NCI-H187 treated with DMSO at 0.1 percent for 48 hours (cell line): ENCODE measurements at places on chromosomes 3 and 15.

- DNase-seq, result no peak
Observed at GRCh38 chr15:79321876-79322275, 11.0 kb downstream of the TMED3 start.

DNA sequence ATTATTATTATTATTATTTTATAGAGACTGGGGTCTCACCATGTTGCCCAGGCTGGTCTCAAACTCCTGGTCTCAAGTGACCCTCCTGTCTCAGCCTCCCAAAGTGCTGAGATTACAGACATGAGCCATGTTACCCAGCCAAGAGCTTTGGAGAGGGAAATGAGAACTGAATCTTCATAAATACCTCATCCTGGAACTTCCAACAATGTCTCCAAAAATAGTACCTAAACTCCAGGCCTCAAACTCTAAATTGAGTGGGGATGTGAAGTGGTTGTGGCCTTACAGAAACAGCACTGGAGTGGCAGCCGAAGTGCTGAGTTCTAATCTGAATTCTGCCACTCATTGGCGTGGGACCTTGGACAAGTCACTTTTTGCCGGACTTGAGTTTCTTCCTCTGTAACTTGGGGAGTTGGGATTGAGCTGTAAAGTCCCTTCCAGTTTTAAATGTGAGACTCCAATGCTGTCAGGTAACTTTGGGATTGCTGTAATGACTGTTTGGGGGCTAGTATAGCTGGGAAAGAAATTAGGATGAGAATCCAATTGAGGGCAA is 10.0 kb upstream of the SRP14 start:
- DNase-seq, result no peak

DNA sequence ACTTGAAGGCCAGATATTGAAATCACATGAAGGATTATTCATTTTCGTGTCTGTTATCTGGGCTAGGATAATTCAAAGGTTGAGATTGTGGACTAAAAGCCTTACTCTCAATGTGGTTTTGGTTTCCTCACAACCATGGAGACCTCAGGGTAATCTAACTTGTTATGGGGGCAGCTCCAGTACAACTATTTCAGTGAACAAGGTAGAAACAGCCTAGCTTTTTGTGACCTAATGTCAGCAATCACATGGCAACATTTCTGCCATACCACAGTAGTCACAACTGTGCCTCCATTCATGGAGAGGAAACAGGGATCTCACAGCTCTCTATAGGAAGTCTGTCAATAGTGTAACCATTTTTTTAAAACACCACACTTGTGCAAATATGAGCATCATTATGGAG is 62.4 kb upstream of the RARB start:
- DNase-seq, result no peak

DNA sequence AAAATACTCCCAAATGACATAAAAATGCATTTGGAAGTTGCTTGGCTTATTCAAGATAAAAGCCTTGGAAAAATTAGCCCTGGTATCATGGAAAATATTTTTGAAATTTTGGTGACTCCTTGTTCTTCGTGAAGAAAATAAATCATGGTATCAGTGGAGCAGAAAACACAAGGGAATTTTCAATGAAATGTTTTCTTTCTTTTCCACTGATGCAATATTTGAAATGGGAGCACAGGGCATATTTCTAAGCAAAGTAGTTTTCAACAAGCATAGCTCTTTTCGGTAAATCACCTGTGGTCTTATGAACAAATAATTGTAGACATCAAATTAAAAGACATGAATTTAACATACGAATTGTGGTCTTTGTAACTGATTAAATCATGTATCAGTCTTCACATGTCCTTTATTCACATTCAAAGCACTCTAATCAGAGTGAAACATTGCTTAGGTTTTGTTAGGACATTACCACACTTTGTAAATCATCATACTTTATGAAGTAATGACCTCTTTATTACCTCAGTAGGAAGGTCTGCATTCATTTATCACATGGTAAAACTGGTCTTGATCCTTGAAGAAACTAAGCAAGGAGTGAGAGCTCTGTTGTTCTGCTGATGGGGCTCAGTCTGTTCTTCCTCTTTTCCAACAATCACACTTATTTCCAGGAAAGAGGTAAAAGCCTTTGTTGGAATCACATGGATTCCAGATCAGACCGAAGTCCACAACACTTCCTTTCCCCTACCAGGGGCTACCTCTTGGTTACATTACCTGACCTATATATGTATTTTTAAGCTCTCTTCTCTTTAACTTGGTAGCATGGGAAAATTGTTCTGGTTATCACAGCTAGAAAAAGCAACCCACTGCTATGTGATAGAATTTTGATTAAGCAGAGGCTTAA is 413.5 kb upstream of the THBS1 start:
- DNase-seq, result no peak

DNA sequence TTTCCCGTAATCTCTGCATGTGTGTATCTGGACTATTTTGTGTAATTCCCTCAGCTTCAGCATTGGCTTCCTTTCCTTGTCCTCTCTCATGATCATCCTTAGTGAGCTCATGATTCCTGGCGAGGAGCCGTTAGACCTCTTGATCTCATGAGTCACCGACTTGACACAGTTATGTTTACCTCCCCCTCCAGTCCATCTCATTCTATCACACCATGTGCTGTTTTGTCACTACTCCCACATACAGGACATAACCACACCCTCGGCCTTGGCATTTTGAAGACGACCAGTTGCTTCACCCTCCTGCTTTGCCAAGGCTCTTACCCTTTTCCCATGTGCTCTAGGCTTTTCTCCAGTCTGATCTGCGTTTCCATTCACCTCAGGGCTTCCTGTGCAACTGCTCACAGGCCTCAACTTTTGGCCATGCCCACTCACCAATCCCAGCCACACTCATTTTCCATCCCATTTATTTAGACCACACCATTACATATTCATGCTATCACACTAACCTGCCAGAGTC is 41.5 kb downstream of the CP start:
- DNase-seq, result no peak

- DNase-seq, result no peak
Observed at GRCh38 chr15:63037976-63038720, 4.4 kb upstream of the TPM1 start.

- DNase-seq, result no peak
Observed at GRCh38 chr3:25781758-25782594, 1.3 kb downstream of the NGLY1 start.

DNA sequence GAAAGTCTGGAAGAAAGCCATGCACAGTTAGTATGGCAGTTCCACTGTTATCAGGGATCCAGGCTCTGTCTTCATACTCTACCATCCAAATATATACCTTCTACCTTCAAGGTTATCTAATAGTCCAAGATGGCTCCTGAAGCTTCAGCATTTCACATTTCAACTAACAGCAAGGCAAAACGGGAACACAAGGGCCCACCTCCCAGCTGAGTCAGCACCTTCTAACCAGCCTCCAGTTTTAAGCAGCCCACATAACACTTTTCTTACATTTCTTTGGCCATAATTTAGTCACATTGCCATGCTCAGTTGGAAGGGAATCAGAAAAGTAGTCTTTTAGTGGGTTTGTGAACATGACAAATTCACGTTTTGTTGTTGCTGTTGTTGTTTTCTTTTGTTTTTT is 15.4 kb upstream of the MSL2 start:
- no peak for DNase-seq

DNA sequence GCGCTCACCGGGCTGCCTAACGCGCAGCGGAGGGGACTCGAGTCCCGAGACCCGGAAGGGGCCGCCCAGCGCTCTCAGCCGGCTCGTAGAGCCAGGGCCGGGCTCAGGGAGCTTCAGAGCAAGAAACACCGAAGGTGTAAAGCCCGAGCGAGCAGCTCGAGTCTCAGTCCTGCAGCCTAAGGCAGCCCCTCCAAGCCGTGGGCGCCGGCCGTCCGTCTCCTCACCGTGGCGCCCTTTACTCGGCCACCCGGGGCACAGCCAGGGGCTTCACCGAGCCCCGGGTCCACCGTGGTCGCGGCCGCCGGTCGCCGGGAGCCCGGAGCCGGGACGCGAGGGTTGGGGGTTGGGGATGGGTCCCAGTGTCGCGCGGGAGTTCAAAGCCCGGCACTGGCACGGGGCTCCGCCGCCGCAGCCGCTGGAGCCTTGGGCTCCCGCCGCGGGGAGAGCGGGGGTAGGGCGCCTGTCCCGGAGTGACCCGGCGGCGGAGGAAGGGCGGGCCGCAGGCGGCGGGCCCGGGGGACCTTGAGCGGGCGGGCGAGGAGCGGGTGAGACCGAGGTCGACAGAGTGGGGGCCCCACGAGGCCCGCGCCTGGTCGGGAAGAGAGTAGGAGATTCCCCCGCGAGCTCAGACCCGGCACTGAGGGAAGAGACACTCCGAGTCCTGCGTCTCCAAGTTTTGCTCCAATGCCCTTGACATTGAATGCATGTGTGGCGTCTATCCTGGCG is 26.9 kb upstream of the THRB start:
- no peak for DNase-seq

DNA sequence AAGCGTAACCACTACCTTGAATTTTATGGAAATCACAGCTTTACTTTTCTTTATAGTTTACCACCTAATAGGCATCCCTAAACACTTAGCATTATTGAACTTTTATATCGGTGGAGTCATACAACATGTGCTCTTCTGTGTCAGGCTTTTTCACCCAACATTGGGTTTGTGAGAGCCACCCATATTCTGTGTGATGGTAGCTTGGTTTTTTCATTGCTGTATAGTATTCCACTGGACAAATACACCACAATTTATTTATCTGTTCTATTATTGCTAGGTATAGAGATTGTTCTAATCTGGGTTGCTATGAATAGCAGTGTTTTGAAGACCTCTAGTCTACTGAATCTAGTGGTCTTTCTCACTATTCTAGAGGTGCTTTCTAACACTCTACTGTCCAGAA is 31.6 kb upstream of the ATP1B3 start:
- DNase-seq, result no peak

DNA sequence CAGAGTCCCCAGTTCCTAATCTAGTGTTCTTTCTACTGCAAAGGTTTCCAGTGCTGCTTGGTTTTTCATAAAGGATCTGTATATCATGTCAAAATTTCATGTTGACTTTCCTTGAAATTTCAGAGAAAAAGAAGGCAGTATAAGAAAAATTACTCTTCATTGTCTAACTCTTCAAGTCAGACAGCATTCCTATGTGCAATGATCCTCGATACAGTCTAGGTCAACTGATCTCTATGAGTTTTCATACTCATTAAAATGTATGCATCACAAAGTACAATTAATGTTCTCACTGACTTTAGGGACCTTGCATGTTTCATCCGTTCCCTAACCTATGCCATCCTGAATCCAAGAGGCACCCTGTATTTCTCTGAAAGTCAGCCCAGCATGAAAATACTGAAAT is 317.3 kb downstream of the ZBTB20 start:
- DNase-seq, result no peak

DNA sequence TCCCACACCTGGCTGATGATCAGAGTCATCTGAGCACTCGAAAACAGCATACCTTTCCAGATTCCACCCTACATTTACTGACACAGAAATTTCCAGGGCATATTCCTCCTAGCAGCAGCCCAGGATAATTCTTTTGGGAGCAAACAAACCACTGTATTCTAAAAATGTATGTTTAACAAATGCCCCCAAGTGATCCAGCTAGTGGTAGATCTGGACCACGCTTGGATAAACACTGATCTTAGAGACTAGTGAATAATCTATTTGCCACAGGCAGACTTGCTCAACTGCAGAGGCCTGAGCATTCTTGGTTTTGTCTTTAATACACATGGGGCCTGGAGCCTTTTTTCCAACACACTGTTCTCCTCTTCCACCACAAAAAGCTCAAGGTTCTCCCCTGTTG is 89.6 kb downstream of the TM4SF4 start:
- DNase-seq, result no peak

- DNase-seq, result no peak
Observed at GRCh38 chr15:99928429-99928981, 195.3 kb upstream of the LYSMD4 start.

DNA sequence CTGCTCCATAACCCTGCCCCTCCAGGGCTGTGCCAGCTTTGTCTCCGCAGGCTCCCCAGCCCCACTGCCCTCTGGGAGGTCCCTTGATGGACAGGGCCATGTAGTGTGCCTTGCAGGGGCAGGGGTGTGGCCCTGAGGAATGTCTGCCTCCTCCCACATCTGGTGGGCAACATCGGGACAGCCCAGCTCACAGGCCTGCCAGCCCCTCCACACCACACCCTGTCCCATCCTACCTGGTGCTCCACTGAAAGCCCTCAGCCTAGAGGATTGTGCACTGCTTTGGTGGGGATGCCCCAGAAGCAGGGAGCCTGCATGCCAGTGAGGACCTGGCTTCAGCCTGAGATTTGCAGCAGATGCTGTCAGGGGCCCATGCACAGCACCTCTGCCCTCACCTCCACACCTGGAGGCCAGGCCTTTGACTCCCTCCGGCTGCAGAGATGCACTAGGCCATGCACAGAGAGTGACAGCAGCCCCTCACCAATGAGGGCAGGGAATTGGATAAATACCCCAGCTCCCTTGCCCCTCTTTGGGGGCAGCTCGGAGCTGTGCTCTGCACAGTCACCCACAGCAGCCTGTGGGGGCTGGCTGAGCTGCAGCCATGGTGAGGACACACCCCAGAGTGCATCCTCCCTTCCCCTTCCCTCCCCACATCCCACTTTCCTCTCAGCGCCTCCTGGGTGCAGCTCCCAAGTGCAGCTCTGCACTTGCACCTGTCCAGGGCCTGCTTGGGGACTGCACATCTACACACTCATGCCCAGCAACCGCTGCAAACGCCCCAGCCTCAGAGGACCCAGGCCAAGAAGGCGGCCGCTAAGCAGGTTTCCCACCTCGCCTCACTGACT is 2.7 kb downstream of the C3orf22 start:
- DNase-seq, result no peak

DNA sequence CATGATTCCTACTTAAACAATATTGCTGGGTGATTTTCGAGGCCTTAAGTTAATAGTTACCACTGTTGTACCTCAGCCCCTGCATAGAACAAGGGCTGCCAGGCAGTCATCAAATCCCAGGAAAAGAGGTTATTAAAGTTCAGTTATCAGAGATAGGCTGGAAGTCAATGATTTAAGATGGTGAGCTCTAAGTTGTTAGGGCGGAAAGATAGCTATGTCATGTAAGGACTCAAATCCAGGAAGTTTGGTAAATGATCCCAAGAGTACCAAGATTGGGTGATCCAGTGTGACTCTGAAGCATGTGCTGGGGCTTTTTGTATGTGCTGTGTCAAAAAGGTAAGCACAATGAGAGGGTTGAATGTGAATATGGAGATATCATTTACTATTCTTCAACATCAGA is 287.9 kb downstream of the NLGN1 start:
- DNase-seq, result no peak

DNA sequence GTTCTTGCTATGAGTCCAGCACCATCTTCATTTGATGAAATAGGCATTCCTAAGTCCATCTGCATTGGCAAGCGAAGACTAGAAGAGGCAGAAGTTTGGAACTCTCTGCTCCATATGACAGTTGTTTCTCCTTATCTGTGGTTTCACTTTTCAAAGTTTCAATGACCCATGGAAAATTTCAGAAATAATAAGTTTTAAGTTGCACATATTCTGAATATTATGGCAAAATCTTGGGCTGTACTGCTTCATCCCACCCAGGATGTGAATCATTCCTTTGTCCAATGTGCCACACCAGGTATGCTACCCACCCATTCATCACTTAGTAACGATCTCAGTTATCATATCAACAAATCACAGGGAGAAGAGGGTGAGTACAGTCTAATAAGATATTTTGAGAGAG is 647.9 kb downstream of the GRM7 start:
- no peak for DNase-seq

GRCh38 chr3:22241110-22241509 is 490.1 kb upstream of the ZNF385D start:
- DNase-seq, result no peak

GRCh38 chr3:107117922-107118536 is 259.2 kb upstream of the CCDC54 start:
- no peak for DNase-seq

- no peak for DNase-seq
Observed at GRCh38 chr3:66812136-66812535, 186.0 kb upstream of the KBTBD8 start.

- no peak for DNase-seq
Observed at GRCh38 chr3:49724586-49724985, 835 bp upstream of the GMPPB start.
